ENCODE measurements at places on chromosomes 1 and 21.

DNA sequence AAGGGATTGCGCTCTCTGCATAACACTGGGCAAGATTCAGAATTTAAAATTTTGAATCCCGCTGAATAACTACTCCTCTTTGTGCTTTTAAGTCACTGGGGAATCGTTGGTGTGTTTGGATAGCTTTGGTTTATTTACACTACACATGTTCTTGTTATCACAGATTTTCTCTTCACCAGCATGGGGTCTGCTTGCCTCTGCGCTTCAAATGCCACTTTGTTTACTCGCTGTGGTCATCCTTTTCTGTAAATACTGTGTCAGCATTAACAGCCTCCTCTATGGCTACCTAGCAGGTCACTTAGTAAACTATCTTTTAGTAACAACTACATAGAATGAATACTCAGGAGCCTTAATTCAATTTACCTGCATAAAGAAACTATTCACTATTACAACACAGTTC lies 14.4 kb upstream of the KCNH1 start:
- no peak for DNase-seq

- no peak for DNase-seq
These were observed 22.9 kb downstream of the UMODL1 start for GRCh38 chr21:42093991-42094421.

DNA sequence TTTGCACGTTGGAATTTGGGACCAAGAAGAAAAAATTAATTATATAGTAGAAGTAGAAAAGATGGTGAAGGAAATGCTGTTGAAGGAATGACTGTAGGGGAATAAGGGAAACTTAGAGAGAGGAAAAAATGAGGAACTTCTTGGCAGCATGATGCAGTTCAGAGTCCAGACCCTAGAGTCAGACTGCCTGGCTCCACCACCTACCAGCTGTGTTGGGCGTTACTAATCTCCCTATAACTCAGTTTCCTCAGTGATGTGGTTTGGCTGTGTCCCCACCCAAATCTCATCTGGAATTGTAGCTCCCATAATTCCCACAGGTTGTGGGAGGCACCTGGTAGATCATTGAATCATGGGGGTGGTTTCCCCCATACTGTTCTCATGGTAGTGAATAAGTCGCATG lies 1.3 kb upstream of the SELP start:
- no peak for DNase-seq

DNA sequence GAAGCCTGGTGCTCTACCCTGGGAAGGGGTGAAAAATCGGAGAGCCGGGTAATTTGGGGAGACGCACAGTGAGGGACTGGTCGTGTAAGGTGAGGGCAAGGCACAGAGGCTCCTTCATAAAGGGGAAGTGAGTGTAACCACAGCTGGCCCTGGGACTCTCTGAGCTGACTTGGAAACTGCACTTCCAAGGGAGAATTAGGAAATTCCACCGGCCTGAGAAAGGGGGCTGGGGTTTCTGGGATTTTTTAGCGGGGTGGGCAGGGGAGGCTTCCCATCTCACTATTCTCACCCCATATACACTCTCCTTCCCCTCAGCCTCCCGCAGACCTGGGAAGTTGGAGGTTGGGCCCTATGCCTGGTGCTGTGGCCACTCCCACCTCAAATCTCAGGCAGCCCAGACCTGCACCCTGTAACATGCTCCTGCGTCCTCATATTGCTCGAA lies 88.3 kb upstream of the IPO9 start:
- DNase-seq = no peak

- DNase-seq = no peak
These were observed 7.7 kb downstream of the AMIGO1 start for GRCh38 chr1:109501644-109502363.

GRCh38 chr1:174158767-174159251 lies 511 bp upstream of the RABGAP1L start:
- DNase-seq = no peak

- DNase-seq = no peak
These were observed 162.9 kb upstream of the HP1BP3 start for GRCh38 chr1:20949871-20950590.

GRCh38 chr1:59026472-59026948 lies 242.7 kb upstream of the JUN start:
- no peak for DNase-seq

GRCh38 chr1:113534130-113534817 lies 144.0 kb downstream of the MAGI3 start:
- DNase-seq = no peak

- no peak for DNase-seq
These were observed 5.0 kb upstream of the ARL8A start for GRCh38 chr1:202149566-202149965.

DNA sequence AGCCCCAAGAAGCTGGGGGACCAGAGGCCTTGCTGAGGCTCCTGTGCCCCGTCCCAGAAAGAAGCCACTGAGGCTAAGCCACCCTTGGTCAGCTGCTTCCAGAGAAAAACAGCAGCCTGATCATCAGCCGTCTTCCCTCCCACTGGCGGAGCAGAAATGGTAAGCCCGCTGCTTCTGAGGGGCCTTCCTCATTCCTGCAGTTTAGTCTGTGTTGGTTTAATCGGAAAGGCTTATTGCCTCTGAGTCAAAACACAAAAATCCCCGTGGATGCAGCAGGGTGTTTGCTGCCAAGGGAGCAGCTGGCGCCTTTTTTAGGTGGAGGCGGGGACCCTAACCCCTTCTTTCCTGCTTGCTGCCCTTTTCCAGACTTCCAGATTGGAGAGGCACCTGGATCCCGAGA lies 33.9 kb downstream of the SPSB1 start:
- DNase-seq = no peak

DNA sequence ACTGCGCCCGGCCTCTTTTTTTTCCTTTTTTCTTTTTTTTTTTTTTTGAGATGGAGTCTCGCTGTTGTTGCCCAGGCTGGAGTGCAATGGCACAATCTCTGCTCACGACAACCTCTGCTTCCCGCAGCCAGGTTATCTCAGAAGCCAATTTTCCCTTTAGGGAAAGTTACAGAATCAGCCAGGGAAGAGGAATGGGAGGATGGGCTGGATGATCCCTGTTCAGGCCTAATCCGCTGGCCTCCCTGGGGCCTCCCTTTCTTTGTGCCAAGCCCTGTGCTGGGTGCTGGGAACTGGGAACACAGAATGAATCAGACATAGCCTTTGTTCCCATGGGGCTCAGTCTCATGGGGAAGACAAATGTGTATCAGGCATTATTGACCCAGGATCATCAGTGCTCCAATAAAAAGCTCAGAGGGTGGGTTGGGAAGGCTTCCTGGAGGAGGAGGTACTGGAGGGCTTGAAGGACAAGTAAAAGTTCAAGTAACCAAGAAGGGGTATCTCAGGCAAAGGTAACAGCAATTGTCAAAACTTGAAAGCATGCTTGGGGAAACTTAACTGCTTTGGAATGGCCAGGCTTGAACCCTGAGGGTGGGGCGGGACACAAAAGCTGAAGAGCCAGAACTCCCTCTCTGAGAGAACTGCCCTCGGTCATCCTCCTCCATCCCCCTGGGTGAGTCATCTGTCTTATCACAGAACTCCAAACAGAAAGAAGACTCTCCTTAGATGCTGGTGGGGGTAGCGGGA lies 14.3 kb downstream of the ECHDC2 start:
- no peak for DNase-seq

DNA sequence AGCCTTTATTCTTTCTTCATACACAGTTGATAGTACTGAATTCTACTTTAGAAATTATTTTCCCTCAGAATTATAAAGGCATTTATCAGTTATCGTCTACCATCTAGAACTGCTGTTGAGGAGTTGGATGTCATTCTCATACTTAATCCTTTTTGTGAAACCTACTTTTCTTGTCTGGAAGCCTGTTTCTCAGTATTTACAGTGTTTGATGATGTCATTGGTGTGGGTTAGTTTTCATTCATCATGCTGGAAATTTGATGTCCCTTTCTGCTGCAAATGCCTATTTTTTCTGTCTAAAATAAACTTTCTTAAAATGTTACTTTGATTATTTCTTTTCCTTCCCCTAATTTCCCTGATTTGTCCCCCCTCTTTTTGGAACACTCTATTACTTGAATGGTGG lies 22.8 kb upstream of the ZNF281 start:
- no peak for DNase-seq

GRCh38 chr1:197234581-197234980 lies 33.5 kb upstream of the CRB1 start:
- DNase-seq = no peak

- DNase-seq = no peak
These were observed 5.7 kb downstream of the ZBTB7B start for GRCh38 chr1:155008015-155008941.

DNA sequence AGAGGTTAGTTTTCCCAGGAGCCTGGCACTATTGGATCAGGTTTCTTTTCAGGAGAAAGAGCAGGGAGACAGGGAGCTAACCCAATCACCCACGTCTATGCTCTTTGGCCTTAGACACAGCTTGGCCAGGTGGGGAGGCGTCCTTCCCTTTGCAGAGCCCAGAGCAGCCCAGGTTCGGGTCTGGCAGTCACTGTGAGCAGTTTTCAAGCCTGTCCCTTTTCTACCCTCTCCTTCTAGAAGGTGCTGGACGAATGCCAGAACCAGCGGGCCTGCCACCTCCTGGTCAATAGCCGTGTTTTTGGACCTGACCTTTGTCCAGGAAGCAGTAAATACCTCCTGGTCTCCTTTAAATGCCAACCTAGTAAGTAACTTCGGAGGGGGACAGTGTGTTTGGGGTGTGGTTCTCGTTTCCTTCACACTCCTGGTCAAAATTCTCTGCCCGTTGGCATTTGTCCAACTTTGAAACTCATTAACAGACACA lies 44.9 kb downstream of the EVA1C start:
- no peak for DNase-seq

GRCh38 chr1:203145321-203146041 lies 18.0 kb downstream of the ADORA1 start:
- no peak for DNase-seq

- no peak for DNase-seq
These were observed 156.3 kb downstream of the SNX7 start for GRCh38 chr1:98817821-98818220.

DNA sequence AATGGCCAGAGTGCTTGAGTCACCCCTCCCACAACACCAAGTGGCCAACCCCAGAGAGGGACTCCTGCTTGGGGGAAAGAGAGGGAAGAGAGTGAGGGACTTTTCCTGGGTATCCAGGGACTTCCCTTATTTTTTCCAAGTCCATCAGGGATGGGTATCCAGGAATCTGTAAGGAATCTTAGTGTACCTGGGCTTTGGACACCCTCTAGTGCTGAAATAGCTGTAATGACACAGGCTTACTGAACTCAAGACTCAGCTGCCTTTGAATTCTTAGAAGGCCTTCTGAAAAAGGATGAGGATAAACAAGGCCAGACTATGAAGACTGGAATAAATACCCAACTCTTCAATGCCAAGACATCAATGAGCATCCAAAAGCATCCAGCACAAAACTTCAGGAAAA lies 12.0 kb downstream of the TSHB start:
- no peak for DNase-seq

DNA sequence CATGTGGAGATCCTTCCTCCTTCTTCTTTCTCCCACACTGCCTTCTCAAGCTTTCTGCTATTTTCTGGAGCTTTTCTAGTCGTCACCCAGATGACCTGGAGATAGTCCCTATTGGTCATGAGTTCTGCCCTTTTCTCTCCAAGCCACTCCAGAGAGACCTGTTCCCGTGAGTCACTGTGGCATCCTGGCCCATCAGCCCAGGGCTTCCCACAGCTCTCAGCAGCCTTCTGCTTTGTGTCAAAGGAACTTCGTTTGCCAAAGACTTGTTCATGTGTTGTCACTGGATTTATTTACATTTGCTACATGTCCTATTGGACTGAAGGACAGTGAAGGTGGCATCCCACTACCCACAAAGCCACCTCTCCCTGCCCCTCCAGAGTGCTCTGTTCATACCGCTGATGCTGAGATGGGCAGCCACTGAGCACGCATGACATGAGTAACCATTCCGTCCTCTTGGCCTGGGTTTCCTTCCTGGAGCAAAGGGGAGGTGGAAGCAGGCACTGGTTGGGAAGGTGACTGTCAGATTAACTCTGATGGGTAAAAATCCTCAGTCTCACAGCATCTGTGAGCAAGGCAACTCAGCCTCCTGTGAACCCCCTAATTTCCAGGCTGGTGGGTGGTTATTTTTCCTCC lies 119.2 kb downstream of the EDEM3 start:
- no peak for DNase-seq

GRCh38 chr1:2255420-2256369 lies 27.6 kb downstream of the SKI start:
- DNase-seq = no peak

- DNase-seq = no peak
These were observed 17.4 kb upstream of the BTG2 start for GRCh38 chr1:203287898-203288297.

- no peak for DNase-seq
These were observed 18.2 kb downstream of the FAM163A start for GRCh38 chr1:179761296-179761695.

- DNase-seq = no peak
These were observed 101.5 kb upstream of the TLR5 start for GRCh38 chr1:223244366-223245103.

DNA sequence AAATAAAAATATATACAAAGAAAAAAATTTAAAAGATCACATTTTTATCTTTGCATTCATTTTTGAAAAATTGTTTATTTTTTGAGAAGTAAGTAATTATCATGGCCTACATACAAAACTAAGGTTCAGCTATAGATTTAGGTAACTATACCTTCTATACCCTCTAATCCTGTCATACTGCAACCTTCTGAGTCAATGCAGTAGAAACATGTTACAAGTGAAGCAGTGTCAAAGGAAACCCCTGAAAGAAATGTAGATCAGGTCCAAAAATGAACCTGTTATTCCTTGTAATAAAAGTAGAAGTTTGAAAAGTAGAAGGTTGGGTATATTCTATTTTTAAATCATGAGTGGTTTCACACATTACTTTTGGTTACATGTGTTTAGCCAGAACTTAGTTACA lies 51.3 kb downstream of the PTGS2 start:
- no peak for DNase-seq

DNA sequence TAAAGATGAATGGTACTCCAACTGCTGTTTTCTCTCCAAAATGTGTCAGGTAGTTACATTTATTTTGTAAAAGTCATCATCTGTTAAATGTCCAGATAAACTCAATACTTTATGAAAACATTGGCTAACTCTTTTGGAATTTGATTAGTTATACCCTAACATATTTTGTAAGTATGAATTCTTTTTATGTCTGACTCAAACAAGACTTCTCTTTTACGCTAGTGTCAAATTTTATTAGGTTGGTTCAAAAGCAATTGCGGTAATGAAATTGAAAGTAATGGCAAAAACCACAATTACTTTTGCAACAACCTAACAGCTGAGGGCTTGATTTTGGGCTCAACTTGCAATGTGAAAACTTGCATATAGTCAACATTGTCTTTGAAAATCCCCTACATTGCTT lies 41.0 kb upstream of the USP25 start:
- no peak for DNase-seq

GRCh38 chr1:232250838-232251237 lies 379.1 kb downstream of the SIPA1L2 start:
- no peak for DNase-seq
